ENCODE measurements at places on chromosomes 1 and 21.

- DNase-seq: no peak
These were observed 30.7 kb upstream of the IL20 start for GRCh38 chr1:206834711-206835110.

GRCh38 chr1:41019353-41019745 is 2.2 kb downstream of the SLFNL1 start:
- no peak for DNase-seq

DNA sequence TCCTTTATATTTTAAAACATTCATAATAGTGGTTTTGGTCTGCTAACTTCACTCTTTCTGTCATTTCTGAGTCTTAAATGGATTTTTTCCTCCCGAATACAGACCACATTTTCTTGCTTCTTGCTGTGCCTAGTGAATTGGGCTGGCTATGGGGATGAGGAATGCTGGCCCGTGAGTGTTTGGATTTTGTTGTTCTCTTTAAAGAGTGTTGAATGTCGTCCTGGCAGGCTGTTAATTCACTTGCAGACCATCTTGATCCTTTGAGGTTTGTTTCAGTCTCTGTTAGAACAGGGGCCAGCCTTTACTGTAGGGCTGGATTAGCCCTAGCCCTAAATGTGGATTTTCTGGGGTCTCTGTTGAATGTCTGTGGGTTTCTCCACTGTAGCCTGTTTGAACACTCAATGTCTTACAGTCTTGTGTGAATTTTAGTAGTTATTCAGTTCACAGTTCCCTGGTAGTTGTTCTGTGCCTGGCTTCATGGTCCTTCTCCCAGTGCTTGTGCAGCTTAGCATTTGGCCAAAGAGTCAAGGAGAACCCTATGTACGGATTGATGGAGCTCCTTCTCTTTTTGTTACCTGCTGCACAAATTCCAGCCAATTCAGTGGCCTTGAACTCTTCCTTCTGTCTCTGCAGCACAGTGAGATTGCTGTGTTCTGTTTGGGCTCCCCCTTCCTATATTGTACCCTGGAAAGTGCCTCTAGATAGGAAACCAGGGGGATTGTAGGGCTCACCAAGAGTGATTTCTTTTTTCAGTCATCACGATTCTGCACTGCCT is 95.7 kb downstream of the DYRK1A start:
- DNase-seq: no peak

DNA sequence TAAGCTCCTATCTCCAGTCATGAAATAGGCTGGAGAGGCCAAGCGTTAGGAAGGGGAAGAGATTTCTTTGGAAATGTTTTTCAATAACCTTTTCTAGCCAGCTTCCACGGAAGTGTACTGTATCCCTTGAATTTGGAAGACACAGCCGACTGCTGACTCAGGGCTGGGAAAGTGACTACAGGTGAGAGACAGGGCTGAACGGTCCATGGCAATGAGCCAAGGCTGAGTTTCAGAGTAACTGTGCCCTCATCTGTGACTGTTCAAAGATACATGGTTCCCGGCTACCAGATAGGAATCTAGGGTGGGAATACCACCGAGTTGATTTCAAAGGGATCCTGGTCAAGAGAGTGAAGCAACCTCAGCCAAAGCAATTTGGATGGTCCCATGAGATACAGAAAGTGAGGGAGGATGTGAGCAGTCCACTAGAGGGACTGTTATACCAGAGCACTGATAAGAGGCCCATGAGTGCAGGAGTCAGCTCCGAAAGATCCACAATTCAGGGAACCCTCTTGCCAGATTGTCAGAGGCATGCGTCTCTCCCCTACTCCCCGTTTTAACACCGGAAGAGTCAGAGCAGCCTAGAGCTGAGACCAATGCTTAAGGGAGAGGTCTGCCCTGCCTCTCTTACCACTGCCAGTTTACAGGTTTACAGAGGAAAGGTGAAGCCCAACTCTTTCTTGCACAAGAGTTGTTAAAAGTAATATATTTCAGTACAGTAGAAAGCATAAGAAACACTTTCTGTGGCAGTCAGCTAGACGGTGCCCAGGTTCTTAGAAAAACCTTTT is 3.2 kb upstream of the KRTAP19-8 start:
- DNase-seq: no peak

DNA sequence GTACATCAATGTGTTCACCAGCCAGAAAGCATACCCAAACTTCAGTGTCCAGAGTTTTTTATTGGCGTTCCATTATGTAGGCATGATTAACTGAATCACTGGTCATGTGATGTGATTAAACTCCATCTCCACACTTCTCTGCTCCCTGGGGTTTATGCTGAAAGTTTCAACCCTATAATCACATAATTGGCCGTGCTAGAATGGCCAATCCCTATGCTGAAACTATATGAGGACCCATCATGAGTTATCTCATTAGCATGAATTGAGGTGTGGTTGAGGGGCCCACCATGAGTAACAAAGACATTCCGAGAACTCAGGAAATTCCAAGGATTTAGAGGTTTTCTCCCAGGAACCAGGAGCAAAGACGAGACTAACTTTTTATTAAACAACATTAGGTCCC is 31.8 kb upstream of the FBXO28 start:
- DNase-seq: no peak

GRCh38 chr1:37722181-37723071 is 30.1 kb downstream of the CDCA8 start:
- no peak for DNase-seq

DNA sequence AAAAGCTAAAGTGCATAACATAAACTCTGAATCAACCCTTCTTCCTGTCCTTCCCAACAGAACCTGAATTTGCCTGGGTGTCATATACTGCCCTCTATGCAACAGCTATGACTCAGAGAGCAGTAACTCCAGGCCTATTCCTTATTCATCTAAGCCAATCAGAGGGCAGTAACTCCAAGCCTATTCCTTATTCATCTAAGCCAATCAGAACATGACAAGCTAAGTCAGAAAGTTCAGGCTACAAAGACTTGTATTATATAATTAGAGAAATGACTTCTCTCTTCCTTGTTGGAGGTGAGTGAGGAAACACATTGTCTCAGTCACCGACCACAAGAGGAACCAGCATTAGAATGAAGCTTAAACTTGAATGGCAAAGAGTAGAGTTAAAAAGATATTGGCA is 26.2 kb upstream of the TADA1 start:
- DNase-seq: no peak

DNA sequence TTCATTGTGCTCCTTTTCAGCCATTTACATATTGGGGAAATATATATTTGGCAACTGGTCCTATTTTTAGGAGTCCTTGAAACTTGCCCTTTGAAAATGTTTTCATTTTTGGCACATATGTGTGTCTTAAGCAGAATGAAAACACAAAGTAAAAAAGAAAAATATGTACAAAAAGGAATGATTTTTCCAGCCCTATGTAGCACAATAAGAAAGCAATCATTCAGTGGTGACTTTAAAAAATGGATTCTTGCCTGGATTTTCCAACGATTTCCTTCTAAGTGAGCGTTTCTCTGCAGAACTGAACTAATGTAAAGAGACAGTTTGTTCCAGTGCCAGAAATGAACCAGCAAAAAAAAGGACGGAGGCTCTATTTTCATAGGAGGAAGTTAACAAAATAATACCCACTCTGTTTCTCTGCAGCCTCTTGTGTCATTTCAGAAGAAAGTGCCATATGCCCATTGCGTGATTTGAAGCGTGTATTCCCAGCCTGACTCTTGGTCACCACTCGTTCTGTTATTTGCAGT is 340.1 kb downstream of the SETD4 start:
- DNase-seq: no peak
